ENCODE measurements at places on chromosomes 11 and 22. TPM values are rescaled to one million over a fixed set of nuclear protein-coding genes. Genes with fewer than 3 reads are reported as not detected.

RASD2 gene
- 1.0 TPM for total RNA-seq

ILK gene
- 106 TPM for total RNA-seq

WBP2NL gene
- total RNA-seq, result 1.6 TPM

MS4A14 gene
- under 0.01 TPM for total RNA-seq

C11orf16 gene
- total RNA-seq, result not detected

RASSF7 gene
- 0.52 TPM for total RNA-seq

NPAS4 gene
- total RNA-seq, result under 0.01 TPM

CASP1 gene
- total RNA-seq, result 11.5 TPM

TUB gene
- 8.9 TPM for total RNA-seq

OR4S1 gene
- not detected for total RNA-seq

C11orf97 gene
- not detected for total RNA-seq

PAX6 gene
- not detected for total RNA-seq

SAC3D1 gene
- total RNA-seq, result 5.2 TPM

RHOD gene
- total RNA-seq, result 7.8 TPM

HEPN1 gene
- total RNA-seq, result not detected

MUC2 gene
- not detected for total RNA-seq

FOSL1 gene
- not detected for total RNA-seq

USP35 gene
- total RNA-seq, result 4.7 TPM

CPT1B gene
- total RNA-seq, result 27.1 TPM

SEPTIN5 gene
- 28.7 TPM for total RNA-seq

DNHD1 gene
- total RNA-seq, result 4.7 TPM

TAF1D gene
- 164 TPM for total RNA-seq

MYO18B gene
- 144 TPM for total RNA-seq

APOBEC3H gene
- total RNA-seq, result not detected

CHRDL2 gene
- total RNA-seq, result 0.52 TPM

CADM1 gene
- 35.0 TPM for total RNA-seq

USP47 gene
- total RNA-seq, result 69.4 TPM

CHRNA10 gene
- 0.52 TPM for total RNA-seq

GRK3 gene
- total RNA-seq, result 6.3 TPM

ACTN3 gene
- total RNA-seq, result 156 TPM

MCAM gene
- 120 TPM for total RNA-seq

DDTL gene
- total RNA-seq, result 3.7 TPM

TTC12 gene
- 10.4 TPM for total RNA-seq

MRGPRX4 gene
- total RNA-seq, result not detected

B3GAT3 gene
- total RNA-seq, result 8.4 TPM

METTL15 gene
- 21.9 TPM for total RNA-seq

GGTLC3 gene
- total RNA-seq, result not detected

LRRC32 gene
- total RNA-seq, result 6.3 TPM

MYOD1 gene
- 22.4 TPM for total RNA-seq

KLHDC7B gene
- total RNA-seq, result not detected

HOATZ gene
- not detected for total RNA-seq

IFITM2 gene
- total RNA-seq, result 6.3 TPM

TIGD3 gene
- not detected for total RNA-seq

OLFML1 gene
- total RNA-seq, result 29.2 TPM

RAG1 gene
- total RNA-seq, result 1.6 TPM

INS gene
- total RNA-seq, result not detected

NKAPD1 gene
- total RNA-seq, result 16.7 TPM

NCAM1 gene
- total RNA-seq, result 63.7 TPM

LYVE1 gene
- 49.6 TPM for total RNA-seq

LGALS12 gene
- 9.9 TPM for total RNA-seq

ACR gene
- total RNA-seq, result 0.52 TPM
